ENCODE measurements at places on chromosomes 16 and 17. TPM values are rescaled to one million over a fixed set of nuclear protein-coding genes. Genes with fewer than 3 reads are reported as not detected.

DNA sequence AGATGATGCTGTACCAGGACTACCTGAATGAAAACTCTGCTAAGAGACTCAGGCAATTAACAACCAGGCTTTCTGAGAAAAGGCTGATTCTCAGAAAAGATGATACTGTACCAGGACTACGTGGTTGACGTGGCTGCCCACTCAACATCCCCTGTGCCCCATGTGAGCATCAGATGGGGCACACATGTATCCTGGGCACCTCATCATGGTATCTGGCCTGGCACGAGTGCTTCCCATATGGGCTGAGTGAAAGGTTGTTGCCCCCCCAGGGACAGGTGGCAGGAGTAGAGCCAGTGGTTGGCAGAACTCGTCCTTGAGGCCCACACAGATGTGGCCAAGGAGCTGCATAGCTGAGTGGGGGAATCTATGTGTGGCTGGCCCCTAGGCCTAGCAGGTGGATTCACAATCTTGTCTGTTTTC, 3.5 kb upstream of the CES4A start:
- H3K4me1 ChIP-seq = no peaks in the 10 kb centered on the region
- H3K36me3 ChIP-seq = no peaks in the 10 kb centered on the region

DNA sequence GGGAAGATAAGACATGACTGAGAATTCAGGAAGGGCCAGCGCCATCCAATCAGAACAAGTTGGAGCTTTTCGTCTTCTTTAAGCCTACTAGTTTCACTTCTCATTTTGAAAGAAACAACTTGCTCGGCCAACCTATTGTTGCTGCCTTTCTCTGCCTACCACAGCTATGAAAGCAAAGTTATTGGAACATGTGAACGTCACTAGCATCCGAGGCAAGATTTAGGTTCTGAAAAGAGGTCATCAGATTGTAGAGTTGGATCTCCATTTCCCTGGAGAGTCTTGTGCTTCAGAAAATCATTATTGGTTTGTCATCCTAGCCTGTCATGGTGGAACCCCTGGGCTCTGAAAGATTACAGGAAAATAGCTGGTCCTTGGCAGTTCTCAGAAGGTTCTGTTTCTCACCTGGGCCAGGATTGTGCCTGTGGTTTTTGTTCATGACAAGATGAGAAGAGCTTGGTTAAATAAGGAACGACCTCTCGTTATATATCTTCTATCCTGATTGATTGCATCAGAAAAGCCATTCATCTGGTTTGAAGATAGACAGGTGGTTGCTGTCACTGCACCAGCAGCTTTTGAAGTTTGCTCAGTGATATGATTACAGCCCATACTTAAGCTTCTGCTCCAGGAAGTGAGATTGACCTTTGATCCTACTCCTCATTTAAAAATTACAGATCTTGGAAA, 25.3 kb downstream of the CDH13 start:
- no peak overlapping the region for H3K4me3 ChIP-seq
- peaks cover 11% of the 10 kb centered on the region for H3K4me1 ChIP-seq
- no peaks in the 10 kb centered on the region for H3K36me3 ChIP-seq
- no peak overlapping the region for H3K27ac ChIP-seq
- DNase-seq = no peak

- no peak overlapping the region for H3K4me3 ChIP-seq
- peaks cover 29% of the 10 kb centered on the region for H3K27me3 ChIP-seq
- DNase-seq = no peak
- H3K27ac ChIP-seq = no peak overlapping the region
Observed at GRCh38 chr17:7992924-7993323, 9.5 kb upstream of the GUCY2D start.

DNA sequence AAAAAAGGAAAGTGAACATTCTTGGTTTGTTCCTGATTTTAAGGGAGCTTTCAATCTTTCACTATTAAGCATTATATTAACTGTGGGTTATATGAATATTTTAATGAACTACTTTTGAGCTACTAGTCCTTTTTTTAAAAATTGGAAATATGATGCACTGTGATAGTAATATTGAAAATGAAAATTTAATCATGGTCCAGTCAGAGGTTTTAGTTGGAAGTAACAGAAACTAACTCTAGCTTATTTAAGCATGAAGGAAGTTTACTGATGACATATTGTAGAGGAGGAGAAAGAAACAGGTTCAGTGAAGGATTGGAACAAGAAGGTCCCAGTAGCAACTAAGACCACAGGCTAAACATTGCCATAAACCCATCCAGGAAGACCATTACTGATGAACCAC, 20.8 kb upstream of the TMIGD1 start:
- H3K27ac ChIP-seq = no peak overlapping the region
- H3K4me1 ChIP-seq = peaks cover 7% of the 10 kb centered on the region
- H3K4me3 ChIP-seq = no peak overlapping the region
- no peaks in the 10 kb centered on the region for H3K36me3 ChIP-seq
- H3K27me3 ChIP-seq = no peaks in the 10 kb centered on the region
- DNase-seq = no peak

DNA sequence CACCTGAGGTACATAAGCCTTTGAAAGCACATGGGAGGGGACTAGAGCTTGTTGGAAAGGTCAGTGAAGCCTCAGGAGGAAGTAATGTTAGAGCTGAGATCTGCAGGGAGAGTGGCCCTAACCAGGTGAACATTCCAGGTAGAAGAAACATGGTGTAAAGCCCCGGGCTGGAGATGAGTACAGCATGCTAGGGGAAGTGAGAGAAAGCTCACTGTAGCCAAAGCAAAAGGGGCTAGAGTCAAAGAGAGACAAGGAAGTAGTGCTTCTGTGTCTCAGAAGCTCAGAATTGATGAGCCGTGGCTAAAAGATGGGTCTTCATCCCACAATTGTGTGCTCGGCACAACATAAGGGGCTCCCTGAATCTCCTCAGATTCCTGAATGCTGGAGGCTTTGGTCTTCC, 481.8 kb downstream of the XYLT1 start:
- no peaks in the 10 kb centered on the region for H3K36me3 ChIP-seq
- H3K4me1 ChIP-seq = 0 out of 2 replicates have a peak, but pooled peaks cover 8% of the 10 kb centered on the region
- no peak overlapping the region for H3K27ac ChIP-seq
- H3K4me3 ChIP-seq = no peak overlapping the region
- H3K27me3 ChIP-seq = no peaks in the 10 kb centered on the region
- DNase-seq = no peak

GRCh38 chr17:55607731-55608341, 96.6 kb upstream of the SMIM36 start:
- DNase-seq = no peak
- H3K4me1 ChIP-seq = peaks cover 3% of the 10 kb centered on the region
- no peaks in the 10 kb centered on the region for H3K27me3 ChIP-seq
- H3K4me3 ChIP-seq = no peak overlapping the region
- H3K27ac ChIP-seq = no peak overlapping the region

DNA sequence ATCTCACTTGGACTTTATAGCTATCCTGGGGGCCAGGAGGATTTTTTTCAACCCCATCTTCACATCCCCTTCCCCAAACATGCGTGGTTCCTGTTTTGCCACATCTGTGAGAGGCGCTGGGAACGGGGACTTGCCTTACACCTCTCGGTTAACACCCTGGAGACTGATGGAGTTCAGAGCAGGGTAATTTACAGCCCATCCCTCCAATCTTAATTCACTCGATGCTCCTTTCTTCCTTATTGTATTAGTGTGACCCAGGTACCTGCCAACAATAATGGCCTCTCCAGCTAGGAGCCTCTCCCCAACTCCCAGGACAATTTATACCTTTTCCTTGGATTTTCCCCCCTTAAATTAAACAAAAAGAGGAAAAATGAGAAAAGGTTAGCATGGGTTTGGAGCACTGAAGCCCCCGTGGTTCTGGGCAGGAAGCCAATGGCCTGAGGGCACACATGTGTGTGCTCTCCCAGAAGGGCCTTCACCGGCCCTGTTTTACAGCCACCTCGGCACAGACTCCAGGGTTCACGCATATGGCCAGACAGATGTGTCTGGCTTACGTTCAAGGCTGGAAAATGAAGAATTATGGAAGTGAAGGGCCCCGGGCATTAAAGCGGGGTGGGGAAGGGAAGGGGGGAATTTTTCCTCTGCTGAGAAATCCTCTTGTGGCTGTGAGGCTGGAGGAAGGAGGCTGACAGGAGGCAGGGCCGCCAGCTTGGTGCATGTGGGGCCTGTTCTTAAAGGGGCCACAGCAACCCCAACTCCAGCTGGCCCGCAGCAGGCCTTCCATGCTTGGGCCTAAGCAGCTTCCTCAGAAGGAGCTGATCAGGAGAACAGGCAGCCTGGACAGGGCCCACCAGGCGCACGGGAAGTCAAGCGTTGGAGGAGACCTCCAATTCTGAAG, 21.4 kb downstream of the HIC1 start:
- H3K36me3 ChIP-seq = peaks cover 8% of the 10 kb centered on the region
- peak overlapping the region; percentile 78 for H3K27ac ChIP-seq
- H3K4me1 ChIP-seq = peaks cover 11% of the 10 kb centered on the region

- H3K27me3 ChIP-seq = no peaks in the 10 kb centered on the region
- DNase-seq = no peak
- H3K36me3 ChIP-seq = no peaks in the 10 kb centered on the region
- no peak overlapping the region for H3K4me3 ChIP-seq
- H3K4me1 ChIP-seq = peaks cover 22% of the 10 kb centered on the region
- no peak overlapping the region for H3K27ac ChIP-seq
Observed at GRCh38 chr17:6052926-6053325, 17.3 kb upstream of the WSCD1 start.

DNA sequence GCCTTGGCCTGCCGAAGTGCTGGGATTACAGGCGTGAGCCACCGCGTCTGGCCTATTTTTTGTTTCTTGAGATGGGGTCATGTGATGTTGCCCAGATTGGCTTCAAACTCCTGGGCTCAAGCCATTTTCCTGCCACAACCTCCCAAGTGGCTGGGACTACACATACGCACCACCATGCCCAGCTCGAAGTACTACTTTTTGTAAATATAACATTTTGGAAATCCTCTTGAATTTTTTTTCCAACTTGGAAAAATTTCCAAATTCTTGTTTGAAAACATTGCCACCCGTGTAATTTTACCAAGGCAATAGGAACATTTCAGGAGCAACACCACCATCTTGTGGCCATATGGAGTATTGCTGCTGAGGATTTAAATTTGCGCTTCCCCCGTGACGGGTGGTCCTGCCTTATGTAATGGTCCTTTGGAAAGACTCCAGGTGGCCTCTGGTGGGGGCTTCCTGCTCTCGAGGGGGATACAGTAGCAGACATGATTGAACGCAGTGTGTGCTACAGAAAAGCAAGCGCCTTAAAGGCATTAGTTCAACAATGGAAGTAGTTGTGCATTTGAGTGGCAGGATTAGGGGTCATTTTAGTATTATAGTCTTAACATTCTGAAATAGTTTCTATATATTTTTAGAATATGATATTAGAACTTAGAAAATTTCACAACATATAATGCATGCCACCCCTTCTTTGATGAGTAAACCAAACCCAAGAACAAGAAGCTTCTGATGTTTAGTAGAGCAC, 8.0 kb downstream of the FLYWCH1 start:
- H3K4me1 ChIP-seq = no peaks in the 10 kb centered on the region
- no peaks in the 10 kb centered on the region for H3K27me3 ChIP-seq
- H3K27ac ChIP-seq = peak overlapping the region; percentile 72
- DNase-seq = peak; percentile 73
- H3K36me3 ChIP-seq = no peaks in the 10 kb centered on the region

DNA sequence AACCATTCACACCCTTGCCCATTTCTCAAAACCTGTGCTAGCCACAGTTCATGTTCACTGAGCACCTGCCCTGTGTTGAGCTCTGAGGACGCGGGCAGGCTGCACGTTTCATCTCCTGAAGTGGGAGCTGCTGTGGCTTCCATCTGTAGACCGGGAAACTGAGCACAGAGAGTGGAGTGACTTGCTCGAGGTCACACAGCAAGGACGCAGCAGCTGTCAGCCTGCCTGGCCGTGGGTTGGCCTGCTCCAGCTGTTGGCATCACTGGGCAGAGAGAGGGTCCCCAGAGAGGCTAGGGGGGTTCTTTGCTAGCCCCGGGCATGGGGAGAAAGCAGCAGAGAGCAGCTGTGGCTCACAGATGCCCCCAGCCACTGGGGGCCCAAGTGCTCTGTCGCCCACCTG, 28.8 kb downstream of the ZFPM1 start:
- no peak for DNase-seq
- H3K4me3 ChIP-seq = no peak overlapping the region
- H3K27me3 ChIP-seq = no peaks in the 10 kb centered on the region
- H3K4me1 ChIP-seq = peaks cover 9% of the 10 kb centered on the region

DNA sequence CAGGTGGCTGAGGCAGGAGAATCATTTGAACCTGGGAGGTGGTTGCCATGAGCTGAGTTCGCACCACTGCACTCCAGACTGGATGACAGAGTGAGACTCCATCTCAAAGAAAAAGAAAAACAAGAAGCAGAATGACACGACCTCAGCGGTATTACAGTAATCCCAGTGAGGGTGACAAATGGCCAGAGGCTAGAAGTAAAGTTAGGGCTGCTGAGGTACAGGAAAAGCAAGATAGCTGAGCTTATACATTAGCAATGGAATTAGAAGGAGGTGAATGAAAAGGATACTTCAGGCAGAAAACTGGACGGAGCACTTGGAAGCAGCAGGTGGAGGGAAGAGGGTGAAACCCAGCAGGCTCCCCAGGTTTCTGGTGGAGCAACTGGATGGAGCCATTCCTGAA, 26.1 kb upstream of the AMZ2 start:
- peaks cover 3% of the 10 kb centered on the region for H3K4me1 ChIP-seq
- H3K27me3 ChIP-seq = no peaks in the 10 kb centered on the region
- H3K4me3 ChIP-seq = no peak overlapping the region
- no peak for DNase-seq
- H3K27ac ChIP-seq = peak overlapping the region; percentile 34
- H3K36me3 ChIP-seq = no peaks in the 10 kb centered on the region

DNA sequence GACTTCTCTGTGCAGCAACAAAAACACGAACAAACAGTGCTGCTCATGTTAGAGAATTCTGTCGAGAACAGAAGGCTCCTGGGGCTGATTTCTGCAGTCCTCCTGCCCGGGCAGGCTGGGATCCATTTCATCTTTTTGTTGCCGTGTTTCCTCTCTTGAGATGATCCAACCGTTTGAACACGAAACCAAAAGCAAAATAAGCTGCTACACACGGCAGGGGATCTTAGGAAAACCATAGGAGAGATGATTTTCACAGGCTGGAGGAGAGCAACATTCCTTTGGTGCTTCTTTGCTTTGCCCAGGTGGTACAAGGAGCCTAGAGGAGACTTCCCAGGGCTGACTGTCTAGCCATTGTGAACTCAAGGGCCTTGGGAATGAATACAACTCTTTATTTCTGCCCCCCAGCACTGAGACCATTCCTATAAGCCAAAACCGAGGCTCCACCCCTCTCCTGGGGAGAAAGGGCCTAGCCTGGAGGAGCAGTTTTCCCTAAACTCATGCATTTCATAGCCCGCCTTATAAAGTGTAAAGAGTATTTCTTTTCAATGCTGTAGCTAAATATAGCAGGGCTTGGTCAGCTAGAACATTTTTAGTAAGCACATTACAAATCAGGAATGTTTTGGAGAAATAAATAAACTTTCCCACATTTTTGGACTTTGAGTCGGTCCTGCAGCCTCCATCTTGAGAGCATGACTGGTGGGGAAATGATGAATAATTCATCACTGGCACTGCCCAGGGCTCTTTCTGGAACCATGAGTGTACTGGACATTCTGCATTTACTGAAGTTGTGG, 7.7 kb downstream of the FOXL1 start:
- no peak overlapping the region for H3K4me3 ChIP-seq
- peaks cover 31% of the 10 kb centered on the region for H3K27me3 ChIP-seq
- H3K4me1 ChIP-seq = no peaks in the 10 kb centered on the region
- H3K27ac ChIP-seq = no peak overlapping the region

The TMEM88 gene
- total RNA-seq = 3.9 TPM

The ADAMTS18 gene
- total RNA-seq = 0.94 TPM

The ASB16 gene
- 0.23 TPM for total RNA-seq

Measured in WTC11 (cell line).